Umbilical cord (tissue), 2 donors: ENCODE measurements at places on chromosomes 5 and 9. TPM values are rescaled to one million over a fixed set of nuclear protein-coding genes. Genes with fewer than 3 reads are reported as not detected.

The AGXT2 gene
- 2.2 TPM for total RNA-seq

The C8G gene
- total RNA-seq, result not detected

The ADRA1B gene
- total RNA-seq, result 0.48 TPM

The PKD2L2 gene
- total RNA-seq, result 2.4 TPM

DNA sequence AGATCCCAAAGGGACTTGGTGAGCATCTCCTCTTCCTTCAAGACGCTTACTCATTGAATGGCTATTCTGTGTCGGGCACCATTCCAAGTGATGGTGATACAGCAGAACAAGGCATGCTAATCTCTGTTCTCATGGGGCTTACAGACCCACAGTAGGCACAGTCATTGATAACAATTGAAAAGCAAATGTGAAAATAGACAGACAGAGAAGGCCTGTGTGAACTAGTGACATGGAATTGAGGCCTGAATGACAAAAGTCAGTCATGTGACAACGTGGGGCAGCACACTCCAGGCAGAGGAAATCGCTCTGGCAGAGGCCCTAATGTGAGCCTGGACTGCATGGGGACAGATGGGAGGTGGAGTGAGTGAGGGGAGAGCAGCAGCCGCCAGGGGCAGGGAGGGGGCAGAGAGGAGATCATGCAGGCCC is 70.7 kb upstream of the CPLX2 start:
- no peak for DNase-seq

DNA sequence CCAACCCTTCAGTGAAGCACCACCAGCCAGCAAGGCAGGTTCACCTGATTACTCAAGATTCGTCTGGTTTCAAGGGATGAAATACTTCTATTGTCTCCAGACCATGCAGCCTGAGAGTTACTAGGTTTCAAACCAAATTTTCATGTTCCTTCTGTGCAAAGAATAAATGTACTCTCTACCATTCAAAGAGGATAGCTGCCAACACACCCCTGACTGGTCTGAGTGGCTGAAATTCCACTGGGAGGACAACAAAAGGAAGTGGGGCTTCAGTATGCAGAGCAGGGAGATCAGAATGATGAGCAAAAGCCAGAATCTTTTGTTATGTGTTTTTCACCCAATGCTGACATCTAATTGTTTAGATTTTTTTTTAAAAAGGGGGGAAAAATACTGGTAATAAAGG is 356.3 kb downstream of the BNC2 start:
- DNase-seq, result no peak

DNA sequence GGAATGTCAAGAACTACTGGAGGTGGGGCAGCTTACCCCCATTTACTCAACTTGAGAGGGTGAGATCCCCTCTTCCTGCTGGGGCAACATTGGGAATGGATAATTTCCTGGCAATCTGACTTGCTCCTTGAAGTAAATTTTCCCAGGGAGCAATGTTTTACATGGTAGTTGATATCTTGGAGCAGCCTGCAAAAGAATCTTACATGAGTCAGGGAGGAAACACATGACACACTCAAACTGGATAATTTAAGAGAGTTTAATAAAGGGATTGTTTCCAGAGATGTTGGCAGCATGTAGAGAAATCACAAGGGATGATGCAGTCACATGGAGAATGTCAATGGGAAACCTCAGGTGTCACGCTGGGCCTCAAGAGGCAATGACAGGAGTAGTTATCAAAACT is 212.5 kb downstream of the GAS1 start:
- DNase-seq, result peak; percentile 82

DNA sequence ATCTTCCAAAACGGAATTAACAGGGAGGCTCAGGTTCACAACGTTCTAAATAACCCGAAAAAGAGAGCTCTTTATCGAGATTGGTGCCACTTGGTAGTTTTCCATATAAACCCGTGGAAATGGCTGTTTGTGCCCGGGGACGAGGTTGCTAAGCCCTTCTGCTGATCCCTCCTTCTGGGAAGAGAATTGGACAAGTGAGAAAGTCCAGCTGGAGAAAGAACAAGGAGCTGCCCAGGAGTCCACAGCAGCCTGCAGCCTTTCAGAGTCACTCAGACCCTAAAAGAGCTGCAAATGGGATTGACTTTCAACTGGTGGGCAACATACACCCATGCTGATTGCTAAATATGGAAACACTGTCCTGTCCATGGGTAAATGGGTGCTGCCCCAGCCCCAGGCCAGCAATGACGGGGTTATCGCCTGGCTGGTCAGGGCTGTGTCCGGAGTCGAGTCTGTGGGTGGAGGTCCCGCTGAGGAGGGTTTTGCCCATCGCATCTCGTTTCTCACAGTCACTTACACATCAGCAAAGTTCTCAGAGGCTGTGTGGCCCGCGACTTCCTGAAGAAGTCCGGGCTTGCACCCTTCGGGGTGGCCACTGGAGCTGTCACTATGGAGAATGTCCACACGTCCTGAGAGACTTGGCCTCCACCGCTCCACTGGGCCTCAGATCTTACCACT is 40.7 kb upstream of the HSD17B3 start:
- no peak for DNase-seq

DNA sequence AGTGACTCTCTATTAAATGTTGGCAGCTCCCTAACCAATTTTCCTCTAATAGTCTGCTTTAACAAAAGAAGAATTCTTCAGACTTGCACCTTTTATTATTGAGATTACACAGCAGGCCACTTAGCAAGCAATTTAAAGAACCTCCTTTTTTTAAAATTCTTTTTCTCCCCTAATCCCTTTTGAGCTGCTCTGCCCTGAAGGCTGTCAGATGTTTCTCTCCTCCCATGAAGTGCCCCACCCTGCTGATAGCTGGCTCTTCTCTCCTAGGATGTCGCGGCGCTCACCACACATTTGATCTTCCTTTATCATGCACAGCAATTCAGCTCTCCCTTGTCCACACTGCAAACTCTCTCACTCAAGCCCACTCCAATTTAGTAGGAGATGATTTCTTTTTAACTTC is 1471.1 kb upstream of the ACO1 start:
- no peak for DNase-seq

DNA sequence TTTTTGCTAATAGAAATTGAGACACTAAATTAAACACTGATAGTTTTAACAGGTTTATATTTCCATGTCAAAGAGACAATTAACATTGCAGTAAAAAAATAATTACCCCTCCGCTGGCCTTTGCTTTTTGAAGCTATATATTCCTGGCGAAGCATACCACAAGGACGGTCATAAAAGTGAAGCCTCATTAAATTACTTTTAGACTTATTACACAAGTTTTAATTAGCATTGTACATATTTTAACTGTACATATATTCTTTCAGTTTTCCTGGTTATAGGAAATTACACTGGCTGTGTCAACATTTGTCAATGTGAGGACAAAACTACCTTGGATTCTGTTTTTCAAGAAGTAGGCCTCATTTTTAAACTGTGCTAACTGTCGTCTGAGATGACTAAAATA is 1.2 kb downstream of the CDKN2A start:
- DNase-seq, result no peak

DNA sequence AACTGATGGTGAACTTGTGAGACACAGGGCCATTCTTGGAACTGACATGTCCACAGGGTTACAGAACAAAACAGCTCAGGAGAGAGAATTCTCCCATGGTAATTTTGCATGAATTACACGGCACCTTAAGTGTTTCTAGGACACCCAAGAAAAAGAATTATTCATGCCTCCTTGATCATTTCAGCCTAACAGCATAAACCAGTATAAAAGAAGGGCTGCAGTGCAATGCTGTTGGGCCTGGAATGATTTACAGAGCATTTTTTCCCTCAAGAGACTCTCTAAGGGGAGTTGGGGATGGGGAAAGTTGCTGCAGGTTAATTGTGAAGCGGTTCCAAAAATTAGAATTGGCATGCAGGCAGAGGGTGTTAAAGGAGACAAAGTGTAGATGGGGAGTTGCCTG is 136.4 kb upstream of the FBXL7 start:
- DNase-seq, result no peak

DNA sequence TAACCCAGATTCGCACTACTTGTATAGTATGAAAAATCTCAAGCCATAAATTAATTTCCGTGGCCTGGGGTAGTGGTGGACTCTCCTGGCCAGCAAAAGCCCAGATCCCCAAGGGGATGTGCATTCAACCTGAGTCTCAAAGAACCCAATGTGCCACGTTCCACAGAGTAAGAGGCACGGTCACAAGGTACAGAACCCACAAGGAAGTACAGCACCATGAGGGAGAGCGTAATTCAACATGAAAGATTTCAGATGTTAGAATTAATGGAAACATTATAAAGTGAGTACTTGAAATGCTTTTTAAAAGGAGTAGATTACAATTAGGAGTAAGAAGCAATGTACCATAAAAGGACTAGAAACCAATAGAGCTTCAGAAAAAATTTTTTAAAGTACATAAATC is 23.4 kb downstream of the SRD5A1 start:
- no peak for DNase-seq

DNA sequence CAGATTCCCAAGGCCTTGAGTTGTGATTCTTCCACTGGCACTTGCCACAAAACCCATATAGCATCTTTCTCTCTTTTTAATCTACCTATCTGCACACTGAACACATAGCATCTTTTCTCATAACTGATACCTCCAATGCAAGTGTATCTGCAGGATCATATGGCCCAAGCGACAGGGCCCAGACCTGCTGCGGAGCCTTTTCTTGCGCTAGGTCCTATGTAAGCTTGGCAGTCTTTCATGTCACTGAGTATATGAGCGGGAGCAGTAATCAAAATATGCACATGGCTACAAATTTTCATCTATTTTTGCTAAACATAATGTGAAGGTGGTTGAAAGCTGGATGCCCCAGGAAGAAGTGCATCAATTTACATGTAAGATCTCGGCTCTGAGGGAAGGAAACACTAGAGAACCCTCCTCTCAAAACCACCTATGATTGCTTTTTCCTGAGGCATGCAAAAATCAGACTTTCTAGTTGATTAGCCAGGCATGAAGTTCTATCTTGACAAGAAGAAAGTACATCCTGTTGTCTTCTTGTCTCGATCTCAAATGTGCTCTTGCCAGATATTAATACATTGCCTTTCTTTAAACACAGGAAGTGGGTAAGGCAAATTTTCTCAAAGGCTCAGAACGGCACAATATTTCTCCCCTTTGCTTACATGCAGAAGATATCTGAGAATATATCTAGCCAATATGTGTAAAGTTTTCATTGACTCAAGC is 26.9 kb upstream of the CEMIP2 start:
- no peak for DNase-seq
